Motor neuron (in vitro differentiated cells): ENCODE measurements at places on chromosomes 3 and 15. TPM values are rescaled to one million over a fixed set of nuclear protein-coding genes. Genes with fewer than 3 reads are reported as not detected.

Gene TGFBR2
- total RNA-seq, result 0.58 and 0.77 TPM in 2 replicates

Gene CRABP1
- total RNA-seq, result 297 and 342 TPM in 2 replicates

Gene UROC1
- 0.09 TPM in 1 of 2 replicates, not detected in the other for total RNA-seq

Gene TMIE
- 0.68 and 2.5 TPM in 2 replicates for total RNA-seq

Gene LRRIQ4
- total RNA-seq, result 0.31 TPM in 1 of 2 replicates, not detected in the other

Gene CRYGS
- total RNA-seq, result 3.1 and 4.4 TPM in 2 replicates

Gene NOX5
- total RNA-seq, result under 0.01 and 0.07 TPM in 2 replicates

Gene EPHB1
- total RNA-seq, result 5.2 and 9.1 TPM in 2 replicates

Gene SMCO1
- not detected in 2 replicates for total RNA-seq

Gene HESX1
- 1.5 and 1.8 TPM in 2 replicates for total RNA-seq

Gene GADL1
- 0.27 and 0.46 TPM in 2 replicates for total RNA-seq

Gene COL8A1
- 0.21 and 0.27 TPM in 2 replicates for total RNA-seq

Gene SLC15A2
- 52.3 and 53.5 TPM in 2 replicates for total RNA-seq

Gene ETV5
- total RNA-seq, result 3.6 and 4.5 TPM in 2 replicates

Gene CPA3
- not detected in 2 replicates for total RNA-seq

Gene PRC1
- 1.7 and 3.3 TPM in 2 replicates for total RNA-seq
